Left lung (tissue), 14 donors: ENCODE measurements at places on chromosomes 3 and 15.

DNA sequence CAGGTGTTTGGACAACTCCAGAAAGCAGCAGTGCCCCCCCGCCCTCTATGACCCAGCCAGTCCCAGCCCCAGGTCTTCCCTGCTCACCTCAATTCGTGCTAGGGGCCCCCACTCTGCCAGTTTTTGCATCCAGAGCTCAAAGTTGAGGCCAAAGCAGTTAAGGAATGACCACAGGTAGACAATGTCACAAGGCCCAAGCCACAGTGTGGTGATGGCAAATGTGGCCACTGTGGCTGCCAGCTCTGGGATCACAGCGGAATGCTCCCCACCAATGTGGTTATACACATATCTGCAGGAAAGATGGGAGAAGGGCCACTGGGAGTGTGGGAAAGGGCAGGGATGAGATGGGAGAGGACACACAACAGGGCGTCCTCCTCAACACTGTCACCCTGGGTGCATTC, 8.2 kb downstream of the KLHL40 start:
- no peak for DNase-seq

GRCh38 chr3:9448071-9448470, 50.7 kb downstream of the SETD5 start:
- DNase-seq: no peak

DNA sequence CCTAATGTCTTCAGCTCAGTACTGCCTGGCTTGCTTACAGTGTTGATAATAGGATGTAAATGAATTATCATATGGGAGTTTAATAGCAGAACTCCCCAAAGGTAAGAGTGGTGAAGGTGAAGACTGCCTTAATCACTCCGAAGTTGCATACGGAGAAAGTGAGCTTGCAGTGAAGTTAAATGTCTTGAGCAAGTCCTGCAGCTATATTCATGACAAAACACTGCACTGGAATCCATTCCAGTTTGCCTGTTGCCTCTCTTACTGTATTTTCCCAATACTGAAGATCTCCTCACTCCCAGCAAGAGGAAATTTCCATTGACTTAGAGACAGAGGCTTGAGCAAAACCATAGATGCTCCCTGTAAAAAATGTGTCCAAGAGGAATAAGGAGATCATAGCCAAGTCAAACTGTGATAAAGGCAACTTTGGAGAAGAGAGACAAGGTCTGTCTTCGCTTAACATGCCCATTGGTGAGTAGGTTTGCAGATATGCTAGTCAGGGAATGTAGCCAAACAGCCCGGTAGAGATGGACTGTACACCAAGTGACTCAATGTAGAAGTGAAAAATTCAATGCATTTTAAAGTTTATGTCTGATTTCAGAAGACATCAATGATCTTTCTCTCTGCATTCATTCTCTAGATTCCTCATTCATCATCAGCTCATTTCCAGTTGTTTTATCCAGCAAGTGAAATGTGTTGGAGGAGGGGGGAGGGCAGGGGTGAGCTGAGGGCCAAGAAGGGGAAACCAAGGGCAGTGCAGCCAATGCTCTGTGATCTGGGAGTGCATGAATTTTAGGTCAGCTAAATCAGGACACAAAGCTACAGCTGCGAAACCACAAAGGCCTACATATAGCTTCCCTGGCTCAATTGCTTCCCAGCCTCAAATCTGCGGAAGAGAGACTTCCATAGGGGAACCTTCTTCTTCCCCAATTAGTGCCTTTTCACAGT, 667.1 kb upstream of the NR2F2 start:
- DNase-seq: no peak

GRCh38 chr15:100802421-100803170, 77.0 kb upstream of the ALDH1A3 start:
- DNase-seq: no peak
